ENCODE measurements at places on chromosomes 5 and 9.

DNA sequence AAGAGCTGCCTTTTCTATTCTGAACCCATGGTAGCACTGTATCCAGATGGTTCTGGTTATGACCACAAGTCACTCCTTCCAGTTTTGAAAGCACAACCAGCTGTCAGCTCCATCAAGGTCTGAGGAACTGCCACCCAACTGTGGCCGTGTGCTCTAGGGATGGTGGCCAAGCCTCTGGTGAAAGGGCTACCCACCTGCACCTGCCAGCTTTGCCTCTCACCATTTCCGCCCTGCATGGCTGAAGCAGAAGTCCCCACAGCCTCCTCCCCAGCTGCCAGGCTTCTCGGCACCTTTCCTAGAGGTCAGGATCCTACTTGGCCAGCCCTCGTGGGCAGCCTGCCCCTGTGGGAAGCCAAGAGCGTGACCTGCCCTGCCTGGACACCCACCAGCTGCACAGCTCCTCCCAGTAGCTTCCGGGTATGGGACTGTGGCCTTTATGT lies 16.8 kb downstream of the SEMA5A start:
- no peak for DNase-seq

GRCh38 chr9:127395497-127396252 lies 1.3 kb upstream of the SLC2A8 start:
- DNase-seq, result no peak

DNA sequence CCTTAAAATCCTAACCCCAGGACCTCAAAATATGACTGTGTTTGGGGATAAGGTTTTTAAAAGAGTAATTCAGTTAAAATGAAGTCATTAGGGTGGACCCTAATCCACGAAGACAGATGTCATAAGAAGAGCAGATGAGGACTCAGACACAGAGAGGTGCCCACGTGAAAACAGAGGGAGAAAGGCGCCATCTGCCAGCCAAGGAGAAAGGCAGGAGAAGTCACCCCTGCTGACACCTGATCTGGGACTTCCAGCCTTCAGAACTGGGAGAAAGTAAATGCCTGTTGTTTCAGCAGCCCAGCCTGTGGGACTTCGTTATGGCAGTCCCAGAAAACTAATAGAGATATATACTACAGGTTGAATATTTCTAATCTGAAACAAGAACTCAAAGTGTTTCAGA lies 67.4 kb downstream of the ROR2 start:
- no peak for DNase-seq

DNA sequence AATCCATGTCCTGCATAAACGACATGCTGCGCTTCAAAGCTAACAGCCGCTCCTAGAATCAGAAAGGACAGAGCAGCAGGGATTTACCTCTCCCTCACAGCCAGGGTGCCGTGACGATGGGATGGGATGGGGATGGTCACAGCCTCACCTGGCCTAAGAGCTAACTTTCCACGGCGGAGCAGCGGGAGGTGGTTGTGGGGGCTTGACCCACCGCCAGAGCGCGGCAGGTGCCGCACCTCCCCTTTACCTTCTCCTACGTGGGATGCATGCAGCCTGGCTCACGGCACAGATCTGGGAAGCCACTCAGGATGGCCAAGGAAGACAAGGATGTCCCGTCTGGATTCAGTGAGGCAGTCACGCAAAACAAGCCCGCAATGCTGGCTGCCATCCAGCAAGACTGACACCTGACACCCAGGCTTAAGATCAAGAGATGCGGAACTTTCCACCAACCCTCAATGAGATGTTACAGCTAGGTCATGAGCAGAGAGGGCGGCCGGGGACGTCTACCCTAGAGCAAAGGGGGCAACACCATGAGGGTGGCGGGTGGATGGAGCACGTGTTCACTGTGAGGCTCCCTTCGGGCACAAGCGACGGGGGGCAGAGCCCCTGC lies 5.8 kb downstream of the BRD9 start:
- no peak for DNase-seq

- DNase-seq, result no peak
These were observed 412.8 kb upstream of the PTGER4 start for GRCh38 chr5:40266952-40267351.

DNA sequence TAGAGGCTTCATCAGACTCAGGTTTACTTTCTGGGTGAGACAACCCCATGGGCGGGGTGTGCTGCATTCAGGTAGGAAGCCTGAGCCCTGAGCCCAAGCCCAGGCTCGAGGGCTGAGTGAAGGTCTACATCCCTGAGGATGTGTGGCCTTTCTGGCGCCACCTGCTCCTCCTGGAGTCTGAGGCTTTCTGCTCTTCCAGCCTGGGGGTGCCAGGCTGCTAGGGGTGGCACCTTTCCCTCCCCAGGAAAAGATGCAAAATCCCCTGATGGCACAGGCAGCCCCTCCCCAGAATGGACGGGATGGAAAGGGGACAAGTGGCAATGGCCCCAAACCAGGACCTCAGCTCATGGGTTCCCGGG lies 44.4 kb upstream of the PRRC2B start:
- DNase-seq, result no peak

- DNase-seq, result peak; percentile 44
These were observed 32.5 kb downstream of the ANXA1 start for GRCh38 chr9:73183917-73184861.

DNA sequence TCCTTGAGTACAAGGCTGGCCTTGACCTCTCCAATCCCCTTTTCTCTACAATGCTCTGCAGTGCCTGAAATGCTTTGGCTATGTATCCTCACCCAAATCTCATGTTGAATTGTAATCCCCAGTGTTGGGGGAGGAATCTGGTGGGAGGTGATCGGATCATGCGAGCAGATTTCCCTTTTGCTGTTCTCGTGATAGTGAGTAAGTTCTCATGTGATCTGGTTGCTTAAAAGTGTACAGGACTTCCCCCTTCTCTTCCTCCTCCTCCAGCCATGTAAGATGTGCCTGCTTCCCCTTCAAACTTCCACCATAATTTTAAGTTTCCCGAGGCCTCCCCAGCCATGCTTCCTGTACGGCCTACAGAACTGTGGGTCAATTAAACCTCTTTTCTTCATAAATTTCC lies 28.5 kb upstream of the AKNA start:
- DNase-seq, result no peak

- no peak for DNase-seq
These were observed 8.1 kb downstream of the MEGF10 start for GRCh38 chr5:127298656-127299055.

DNA sequence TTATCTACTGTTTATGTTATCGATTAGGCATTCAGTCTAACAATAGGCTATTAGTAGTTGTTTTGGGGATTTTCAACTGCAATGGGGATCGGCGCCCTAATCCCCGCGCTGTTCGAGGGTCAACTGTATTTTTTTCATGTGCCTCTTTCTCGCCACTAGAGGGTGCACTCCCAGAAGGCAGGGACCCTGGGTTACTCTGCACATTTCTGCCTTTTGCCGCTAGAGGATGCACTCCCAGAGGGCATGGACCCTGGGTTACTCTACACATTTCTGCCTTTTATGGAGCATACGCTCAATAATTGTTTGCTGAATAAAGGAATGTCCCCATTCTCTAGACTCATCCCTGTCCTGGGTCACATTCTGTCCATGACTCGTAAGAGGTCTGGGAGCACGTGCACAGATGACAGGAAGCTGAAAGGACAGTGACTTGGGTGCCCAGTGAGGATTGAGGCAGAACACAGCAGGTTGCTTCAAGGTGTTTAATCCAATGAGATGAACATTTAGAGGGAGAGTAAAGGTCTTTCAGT lies 27.9 kb upstream of the RECK start:
- DNase-seq, result peak; percentile 75

DNA sequence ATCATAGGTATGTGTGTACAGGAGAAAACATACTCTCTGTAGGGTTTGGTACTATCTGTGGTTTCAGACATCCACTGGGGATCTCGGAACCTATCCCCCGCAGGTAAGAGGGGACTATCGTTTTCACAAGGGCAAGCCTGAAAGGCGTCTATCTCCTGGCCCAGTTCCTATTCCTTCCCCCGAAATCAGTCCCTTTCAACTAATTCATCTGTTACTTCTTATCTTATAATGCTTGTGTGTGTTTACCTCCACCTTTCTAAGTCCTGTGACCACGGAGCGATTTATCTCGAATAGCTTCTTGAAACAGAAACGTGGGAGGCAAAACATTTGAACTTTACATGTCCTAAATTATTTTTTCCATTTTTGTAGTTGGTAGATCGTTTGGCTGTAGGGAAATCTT lies 11.4 kb downstream of the ABO start:
- DNase-seq, result no peak

DNA sequence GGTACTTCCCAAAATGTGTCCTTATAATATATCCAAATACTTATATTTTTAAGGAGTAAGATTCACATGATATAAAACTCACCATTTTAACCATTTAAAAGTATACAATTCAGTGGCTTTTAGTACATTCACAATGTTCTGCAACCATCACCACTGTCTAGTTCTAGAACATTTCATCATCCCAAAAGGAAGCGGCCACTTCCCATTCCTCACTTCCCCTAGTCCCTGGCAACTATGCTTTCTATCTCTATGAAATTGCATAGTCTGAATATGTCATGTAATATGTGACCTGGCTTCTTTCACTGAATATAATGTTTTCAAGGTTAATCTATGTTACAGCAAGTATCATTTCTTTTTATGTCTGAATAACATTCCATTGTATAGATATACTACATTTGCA lies 615.1 kb upstream of the SGCD start:
- DNase-seq, result no peak

DNA sequence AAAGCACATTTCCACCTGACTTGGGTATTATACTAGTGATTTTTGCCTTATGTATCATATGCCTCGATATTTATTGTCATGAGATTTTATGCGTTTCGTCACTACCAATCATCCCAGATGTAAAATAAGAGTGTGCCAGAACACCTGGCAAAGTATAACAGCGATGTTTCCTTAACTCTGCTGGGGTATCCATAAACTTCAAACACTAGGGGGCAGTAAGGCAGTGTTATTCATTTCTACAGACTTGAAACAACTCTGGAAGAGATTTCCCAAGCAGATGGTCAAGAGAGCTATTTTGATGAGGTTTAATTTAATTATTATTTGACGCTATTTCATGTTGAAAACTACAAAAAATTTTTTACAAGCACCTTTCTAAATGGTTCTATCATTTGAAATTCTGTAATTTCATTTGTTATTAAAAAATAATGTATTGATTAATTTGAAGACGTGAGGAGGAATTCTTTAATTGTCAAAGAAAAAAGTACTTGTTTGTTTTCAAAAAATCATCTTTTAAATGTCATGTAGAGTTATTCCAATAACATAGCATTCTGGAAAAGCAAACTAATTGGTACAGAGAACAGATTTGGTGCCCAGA lies 388.5 kb upstream of the CTNND2 start:
- no peak for DNase-seq

DNA sequence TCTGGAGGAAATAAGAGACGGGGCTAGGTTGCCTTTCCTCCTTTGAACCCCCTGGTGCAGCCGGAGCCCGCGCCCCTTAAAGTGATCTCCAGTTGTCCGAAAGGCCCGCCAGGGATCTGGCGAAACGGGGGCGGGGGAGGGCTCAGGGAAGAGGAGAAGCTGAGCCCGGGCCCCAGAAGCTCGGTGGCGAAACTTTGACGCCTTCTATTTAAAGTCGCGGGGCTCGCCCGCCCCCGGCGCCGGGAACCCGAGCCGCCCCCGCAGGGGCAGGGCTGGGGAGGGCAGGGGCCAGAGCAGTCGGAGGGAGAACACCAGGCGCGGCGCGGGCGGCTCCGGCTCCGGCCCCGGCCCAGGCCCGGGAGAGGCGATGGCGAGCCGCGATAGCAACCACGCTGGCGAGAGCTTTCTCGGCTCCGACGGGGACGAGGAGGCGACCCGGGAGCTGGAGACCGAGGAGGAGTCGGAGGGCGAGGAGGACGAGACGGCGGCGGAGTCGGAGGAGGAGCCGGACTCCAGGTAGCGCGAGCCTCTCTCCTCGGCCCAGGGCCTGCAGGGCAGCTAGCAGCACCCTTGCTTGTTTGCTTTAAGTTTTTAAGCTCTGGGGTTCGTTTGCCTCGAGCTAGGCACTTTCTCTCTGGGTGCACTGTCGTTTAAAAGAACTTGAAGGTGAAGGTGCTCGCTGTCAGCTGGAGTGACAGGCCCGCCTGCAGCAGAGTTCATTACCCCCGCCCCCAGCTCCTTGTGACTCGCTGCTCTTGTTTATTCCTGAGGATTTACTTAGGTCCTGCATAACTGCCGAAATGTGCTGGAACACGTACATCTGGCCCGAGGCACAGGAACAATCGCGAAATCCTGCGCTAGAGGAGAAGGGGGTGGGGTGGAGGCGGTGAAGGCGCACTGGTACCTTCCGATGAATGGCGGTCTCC lies at the start of gene CMYA5:
Gene CMYA5, plus strand, starts transcription at position 296 of the 926 bp plus-strand sequence. Its CDS starts 72 bp downstream, at position 368.
- peak; percentile 17 for DNase-seq

- DNase-seq, result no peak
These were observed 26.9 kb downstream of the SPEF2 start for GRCh38 chr5:35644543-35644942.

GRCh38 chr9:137175345-137175961 lies 3.6 kb upstream of the TMEM210 start:
- DNase-seq, result no peak

DNA sequence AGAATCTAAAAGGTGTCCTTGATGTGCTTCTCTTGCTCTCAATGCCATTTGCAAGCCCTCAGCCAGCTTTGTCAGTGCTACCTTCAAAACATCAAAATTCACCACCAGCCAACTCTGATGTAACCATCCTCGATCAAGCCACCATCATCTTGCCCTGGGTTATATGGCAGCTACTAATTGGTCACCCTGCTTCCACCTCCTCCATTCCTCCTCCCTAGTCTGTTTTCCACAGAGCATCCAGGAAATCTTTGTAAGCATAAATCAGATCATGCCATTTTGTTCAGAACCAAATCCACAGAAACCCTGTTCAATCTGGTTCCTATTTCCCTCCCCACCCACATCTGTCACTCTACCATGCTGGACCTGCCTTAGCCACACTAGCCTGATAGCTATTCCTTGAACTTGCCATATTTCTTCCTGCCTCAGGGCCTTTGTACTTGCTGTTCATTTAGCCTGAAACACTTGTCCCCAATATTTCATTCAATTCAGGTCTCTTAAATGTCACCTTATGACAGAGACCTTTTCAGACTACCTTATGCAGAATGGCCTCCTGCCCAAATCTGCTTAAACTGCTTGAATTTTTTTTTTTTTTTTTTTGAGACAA lies 1.9 kb upstream of the B4GALT1 start:
- no peak for DNase-seq

DNA sequence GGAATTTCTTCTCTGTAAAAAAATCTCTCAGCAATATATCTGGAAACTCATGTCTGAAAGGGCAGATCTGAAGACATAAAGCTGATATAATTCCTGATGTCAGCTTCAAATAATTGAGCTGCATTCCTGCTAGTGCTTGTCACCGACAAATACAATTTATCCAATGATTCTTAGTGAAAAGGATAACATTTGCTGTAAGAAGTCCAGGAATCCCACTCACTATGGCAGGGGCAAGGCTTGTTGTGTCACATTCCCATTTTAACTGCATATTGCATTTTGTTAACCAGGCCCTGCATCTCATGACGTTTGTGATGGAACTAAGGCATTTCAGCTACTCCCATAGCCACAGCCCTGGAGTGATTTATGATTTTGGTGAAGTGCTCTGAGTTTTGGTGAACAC lies 160.1 kb upstream of the DAB2 start:
- DNase-seq, result peak; percentile 79

GRCh38 chr9:132341177-132341840 lies 13.5 kb downstream of the SETX start:
- DNase-seq, result no peak

Data from fibroblast of skin of abdomen (primary cell).